ENCODE measurements at places on chromosomes 6 and 20. TPM values are rescaled to one million over a fixed set of nuclear protein-coding genes. Genes with fewer than 3 reads are reported as not detected.

The CYP24A1 gene
- total RNA-seq: not detected

The LRRC1 gene
- total RNA-seq: 11.6 TPM

The REM1 gene
- not detected for total RNA-seq

The OR2B6 gene
- not detected for total RNA-seq

The CAGE1 gene
- 0.11 TPM for total RNA-seq

The SLC35F1 gene
- total RNA-seq: 0.12 TPM

The THEMIS gene
- not detected for total RNA-seq

The SLC35D3 gene
- total RNA-seq: not detected

The OLIG3 gene
- total RNA-seq: not detected

The TMEM244 gene
- total RNA-seq: 0.66 TPM

The FOXF2 gene
- total RNA-seq: 0.25 TPM

The SLC18B1 gene
- total RNA-seq: 6.3 TPM

The ENPP3 gene
- under 0.01 TPM for total RNA-seq

The IL20RA gene
- 0.50 TPM for total RNA-seq

The ANGPT4 gene
- not detected for total RNA-seq

The SAMD3 gene
- 14.4 TPM for total RNA-seq

The PEDS1 gene
- 9.4 TPM for total RNA-seq

The BTN1A1 gene
- total RNA-seq: not detected

The SLC22A7 gene
- total RNA-seq: not detected

The LY6G5C gene
- 0.33 TPM for total RNA-seq

The SPTLC3 gene
- 4.0 TPM for total RNA-seq

The HEBP2 gene
- 65.4 TPM for total RNA-seq

The FOXO3 gene
- total RNA-seq: 34.6 TPM

The PNRC1 gene
- total RNA-seq: 47.4 TPM

The POLR1C gene
- 27.7 TPM for total RNA-seq

The TMC2 gene
- total RNA-seq: not detected

The GSTA1 gene
- total RNA-seq: not detected

The EPPIN gene
- total RNA-seq: not detected

The JPH2 gene
- 3.0 TPM for total RNA-seq
